ENCODE measurements at places on chromosomes 5 and 9.

DNA sequence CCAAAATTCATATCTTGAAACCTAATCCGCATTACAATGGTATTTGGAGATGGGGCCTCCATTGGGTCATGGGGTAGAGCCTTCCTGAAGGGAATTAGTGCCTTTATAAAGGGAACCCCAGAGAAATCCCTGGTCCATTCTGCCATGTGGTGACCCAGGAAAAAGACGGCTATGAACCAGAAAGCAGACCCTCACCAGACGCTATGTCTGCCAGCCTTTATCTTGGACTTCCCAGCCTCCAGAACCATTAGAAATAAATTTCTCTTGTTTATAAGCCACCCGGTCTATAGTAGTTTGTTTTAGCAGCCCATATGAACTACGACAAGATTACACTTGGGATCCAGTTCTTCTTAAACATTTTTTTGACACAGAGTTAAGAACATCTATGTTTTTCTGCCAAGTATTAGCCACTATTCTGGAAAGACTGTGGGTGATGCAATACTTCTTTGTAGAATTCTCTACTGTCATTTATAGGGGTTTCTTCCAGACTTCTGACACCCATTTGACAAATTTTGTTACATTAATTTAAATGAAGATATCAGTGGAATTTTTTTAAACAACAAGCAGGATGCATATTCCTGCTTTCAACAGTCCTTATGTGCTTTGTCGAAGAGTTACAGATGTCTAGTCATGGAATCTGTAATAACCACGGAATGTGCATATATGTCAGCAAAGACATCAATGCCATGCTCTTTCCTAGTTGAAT, 572.4 kb downstream of the NR2F1-AS1 start:
- DNase-seq: no peak

DNA sequence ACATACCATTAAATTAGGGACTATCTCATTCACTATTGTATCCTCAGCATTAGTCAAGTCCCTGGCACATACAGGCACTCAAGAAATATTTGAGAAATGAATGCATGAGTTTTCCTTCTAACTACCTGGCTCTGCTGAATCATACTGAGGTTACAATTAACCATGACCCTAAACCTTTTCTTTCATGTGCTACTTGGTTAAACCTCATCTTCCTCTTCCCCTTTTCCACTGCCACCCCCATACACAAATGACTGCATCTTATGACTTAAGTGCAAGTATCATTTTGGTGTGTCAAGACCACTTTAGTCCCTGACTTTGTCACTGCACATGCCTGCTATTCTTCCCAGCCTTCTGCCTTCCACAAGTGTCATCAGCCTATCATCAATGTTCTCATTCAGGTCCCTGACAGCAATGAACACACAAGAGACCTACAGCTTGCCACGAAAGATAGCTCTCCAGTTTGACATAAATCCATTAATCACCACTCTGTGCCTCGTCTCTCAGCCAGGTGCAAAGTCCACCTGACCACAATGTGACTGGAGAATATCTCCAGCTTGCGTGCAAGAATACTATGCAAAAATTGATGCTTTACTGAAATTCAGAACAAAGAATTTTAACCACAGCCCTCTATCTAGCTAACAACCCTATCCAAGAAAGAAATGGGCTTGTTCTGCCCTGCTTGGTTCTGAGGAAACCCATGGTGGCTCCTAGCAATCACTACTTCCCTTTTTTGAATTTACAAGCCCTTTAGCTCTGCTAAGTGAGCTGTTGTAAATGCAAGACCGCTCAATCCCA, 74.5 kb downstream of the MAPKAP1 start:
- no peak for DNase-seq

GRCh38 chr5:87147441-87147840, 120.2 kb upstream of the RASA1 start:
- DNase-seq: no peak

- DNase-seq: no peak
Observed at GRCh38 chr5:51225789-51226742, 157.2 kb upstream of the ISL1 start.

- no peak for DNase-seq
Observed at GRCh38 chr5:1814183-1815020, 13.2 kb downstream of the NDUFS6 start.

GRCh38 chr9:15116130-15116580, 190.9 kb downstream of the TTC39B start:
- DNase-seq: no peak

- DNase-seq: no peak
Observed at GRCh38 chr5:165185716-165186115, 1680.3 kb downstream of the MAT2B start.

GRCh38 chr9:113705928-113706519, 170.1 kb upstream of the ZNF618 start:
- DNase-seq: no peak

DNA sequence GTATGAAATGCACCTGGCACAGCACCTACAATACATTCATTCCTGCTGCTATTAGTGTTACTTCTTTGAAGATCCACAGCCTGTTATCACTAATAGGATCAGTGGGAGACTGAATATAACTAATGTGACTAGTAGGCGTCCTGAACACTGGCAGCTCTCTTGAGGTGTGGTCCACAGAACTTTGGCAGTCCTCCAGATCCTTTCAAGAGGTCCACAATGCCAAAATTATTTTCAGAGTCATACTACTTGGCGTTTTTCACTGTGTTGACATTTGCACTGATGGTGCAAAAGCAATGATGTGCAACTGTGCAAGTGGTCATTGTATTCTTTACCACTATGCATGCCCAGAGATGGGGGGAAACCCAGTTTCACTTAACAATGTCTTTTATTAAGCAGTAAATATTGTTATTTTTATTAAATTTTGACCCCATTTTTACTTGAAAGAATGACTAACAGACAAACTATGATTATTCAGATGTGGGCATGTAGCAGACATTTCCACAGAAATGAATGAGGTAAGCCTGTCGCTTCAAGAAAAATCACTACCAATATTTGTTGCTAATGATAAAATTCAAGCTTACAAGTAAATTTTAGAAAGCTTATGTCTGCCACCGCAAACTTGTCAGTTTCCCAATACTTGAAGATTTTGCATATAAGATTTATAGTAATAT, 48.9 kb downstream of the ADRB2 start:
- DNase-seq: no peak

DNA sequence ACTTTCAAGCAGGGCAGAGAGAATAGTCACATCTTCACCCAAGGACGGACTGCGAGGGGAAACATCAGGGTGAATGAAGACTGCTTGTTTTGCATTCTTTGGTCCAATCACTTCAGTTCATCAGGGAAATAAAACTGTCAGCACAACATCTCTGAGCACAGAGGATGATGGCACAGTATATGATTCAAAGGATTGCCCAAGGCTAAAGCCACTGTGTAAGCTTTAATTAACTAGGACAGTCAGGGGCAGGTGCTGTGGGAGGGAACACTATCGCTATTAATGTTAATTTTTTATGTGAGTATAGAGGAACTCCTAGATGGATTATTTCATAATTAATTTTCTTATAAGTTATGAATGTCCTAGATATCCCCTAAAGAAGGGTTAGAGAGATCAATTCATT, 112.1 kb downstream of the BASP1 start:
- DNase-seq: no peak

Data from CD4-positive, alpha-beta T cell treated with Interleukin-15 for 1 hour (primary cell).